ENCODE measurements at places on chromosomes 6 and 20.
A peak's percentile ranks its signal among the peaks of the same experiment; 100 is the strongest.

DNA sequence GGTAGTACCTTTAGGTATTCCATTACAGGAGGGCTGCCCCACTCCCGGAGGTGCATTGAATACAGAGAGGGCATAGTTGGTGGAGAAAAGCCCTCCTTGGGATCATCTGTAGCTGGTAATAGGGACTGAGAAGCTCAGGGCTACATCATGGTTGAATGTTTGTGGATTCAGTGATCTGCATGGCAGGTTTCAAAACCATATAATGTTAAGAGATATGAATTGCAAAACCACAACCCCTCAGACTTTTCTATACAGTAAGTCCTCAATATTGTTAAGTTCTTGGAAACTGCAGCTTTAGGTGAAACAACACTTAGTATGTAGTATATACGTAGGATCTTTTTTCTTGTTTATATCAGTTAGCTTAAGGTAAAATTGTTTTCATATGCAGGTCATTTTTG is 11.3 kb downstream of the TULP4 start:
- DNase-seq, result no peak

- DNase-seq, result no peak
Observed at GRCh38 chr6:106173124-106173879, 87.2 kb downstream of the PRDM1 start.

GRCh38 chr6:80325742-80326141 is 219.3 kb downstream of the BCKDHB start:
- no peak for DNase-seq

DNA sequence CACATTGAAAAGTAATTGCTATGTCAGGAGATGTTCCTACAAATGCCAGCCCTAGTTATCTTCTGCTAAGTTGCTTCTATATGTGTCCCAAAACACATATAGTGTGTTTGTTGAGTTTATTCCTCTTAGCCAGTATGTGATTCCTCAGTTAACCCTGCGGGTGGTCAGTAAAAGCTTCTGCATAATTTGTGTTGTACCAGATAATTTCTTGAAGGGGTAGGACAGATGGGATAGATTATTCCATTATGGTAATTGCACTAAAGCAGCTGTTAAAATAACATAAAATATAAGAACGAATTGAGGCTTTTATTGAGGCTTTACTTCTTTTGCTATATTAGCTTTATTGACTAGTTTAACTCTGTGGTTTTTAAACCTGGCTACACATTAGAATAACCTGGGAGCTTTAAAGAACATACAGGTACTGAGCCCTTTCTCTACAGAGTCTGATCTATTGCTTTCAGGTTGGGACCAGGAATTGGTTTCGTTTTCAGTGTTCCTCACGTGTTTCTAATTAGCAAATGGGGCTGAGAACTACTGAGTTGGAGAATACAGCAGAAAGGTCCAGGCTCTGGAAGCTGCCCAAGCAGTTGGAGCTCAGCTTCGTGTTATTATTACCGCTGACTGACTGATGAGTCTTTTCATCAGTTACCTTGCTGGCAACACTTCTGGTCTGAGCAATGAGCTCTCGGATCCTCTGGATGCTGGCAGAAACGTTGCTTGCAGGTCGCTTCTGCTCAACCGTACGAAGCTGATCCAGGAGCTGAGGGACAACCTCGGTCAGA is 56.9 kb downstream of the FAM229B start:
- no peak for DNase-seq

GRCh38 chr6:108102965-108103364 is 28.4 kb upstream of the OSTM1 start:
- no peak for DNase-seq

DNA sequence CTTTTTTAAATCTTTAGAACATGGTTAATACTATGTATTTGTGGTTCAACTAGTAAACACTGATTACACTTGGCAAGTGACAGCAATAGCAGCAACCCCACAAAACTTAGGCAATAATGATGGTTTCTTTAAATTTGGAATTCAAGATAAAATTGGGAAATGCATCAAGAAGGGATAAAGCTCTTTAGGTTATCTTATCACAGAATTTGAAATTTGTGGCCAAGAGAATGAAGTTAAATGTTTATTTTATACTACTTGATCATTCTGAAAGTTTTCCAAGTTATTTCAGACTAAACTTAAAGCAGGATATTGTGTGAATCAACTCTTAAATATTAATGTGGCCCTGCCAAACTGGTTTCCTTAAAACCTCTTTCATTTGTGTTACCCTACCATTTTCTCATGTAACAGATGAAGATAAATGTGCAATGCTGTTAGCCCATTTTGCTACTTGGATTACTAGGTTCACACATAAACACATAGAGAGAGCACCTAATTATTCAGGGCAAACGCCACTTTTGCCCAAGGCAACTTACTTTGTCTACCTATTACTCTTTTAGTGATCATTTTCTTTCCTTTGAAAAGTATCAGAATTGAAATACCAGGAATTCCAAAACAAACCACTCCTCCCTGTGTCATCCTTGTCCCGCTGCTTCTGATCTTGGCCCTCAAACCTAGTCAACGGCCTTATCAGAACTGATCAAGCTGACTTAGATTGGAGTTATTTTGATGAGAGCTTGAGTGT is 186.7 kb upstream of the TENT5A start:
- DNase-seq, result no peak

- DNase-seq, result no peak
Observed at GRCh38 chr6:145829950-145830349, 15.4 kb upstream of the FBXO30 start.

DNA sequence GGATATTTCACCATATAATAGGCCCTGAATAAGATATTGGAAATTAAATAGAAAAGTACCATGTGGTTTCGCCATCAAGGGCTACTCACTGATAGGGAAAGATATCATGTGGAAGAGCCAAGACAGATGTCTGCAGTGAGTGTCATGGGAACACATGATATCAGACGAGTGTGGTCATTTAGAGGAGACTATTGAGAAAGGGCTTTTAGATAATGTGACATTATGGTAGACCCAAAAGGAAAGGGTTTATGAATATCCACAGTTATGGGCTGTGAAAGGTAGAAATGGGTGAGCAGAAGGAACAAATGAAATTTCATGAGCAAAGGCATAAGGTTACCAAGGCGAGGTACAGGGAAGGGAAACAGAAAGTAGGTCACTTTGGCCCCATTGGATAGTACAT is 182.3 kb upstream of the PRSS16 start:
- DNase-seq, result no peak

DNA sequence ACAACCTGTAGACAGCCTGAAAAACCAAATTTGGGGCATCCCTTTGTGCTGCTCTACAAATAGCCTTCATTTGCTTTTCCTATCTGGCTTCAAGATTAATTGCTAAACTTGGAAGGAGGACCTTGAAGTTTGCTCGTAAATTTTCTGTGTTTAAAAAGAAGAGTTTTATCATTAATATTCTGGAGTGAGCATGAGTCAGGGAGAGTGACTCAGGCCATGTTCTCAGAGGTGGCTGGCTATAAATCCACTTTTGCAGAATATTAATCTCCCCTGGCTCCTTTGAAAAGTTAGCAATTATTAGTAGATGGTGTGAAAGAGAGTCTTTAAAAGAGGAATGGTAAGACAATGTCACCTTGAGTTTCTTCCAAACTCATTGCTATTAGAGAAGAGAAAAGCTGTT is 91.0 kb downstream of the ANKEF1 start:
- no peak for DNase-seq

DNA sequence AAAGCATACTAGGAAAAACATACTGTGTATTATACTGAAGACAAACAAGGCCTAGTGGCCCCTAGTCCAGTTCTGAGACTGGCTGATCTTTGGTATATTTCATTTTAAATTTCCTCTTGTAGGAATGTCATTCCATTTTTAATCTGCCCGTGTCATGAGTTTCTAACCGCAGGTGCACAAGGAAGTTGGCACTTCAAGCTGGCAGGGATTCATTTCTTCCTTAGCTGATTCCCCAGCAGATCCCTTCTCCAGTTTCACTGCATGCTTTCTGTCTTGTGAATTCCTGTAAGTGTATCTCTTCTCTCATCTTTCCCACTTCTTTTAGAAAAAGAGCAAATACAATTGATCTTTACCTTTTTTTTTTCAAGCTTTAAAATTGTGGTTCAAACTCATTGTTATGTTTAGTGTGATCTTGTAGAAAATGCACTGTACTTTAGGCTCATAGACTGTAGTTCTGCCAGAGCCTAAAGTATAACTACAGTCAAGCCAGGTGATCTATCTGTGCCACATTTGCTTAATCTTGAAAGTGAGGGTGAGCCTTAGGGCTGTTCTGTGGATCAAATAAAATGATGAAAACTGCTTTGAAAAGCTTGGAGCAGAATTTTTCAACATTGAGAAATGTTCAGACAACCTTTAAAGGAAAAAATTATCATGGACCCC is 37.0 kb downstream of the RNF217 start:
- DNase-seq, result no peak

- DNase-seq, result no peak
Observed at GRCh38 chr6:160667639-160668481, 3.8 kb upstream of the LPA start.

GRCh38 chr6:159852877-159853276 is 37.9 kb upstream of the MAS1 start:
- no peak for DNase-seq

- no peak for DNase-seq
Observed at GRCh38 chr20:37528446-37529213, 954 bp upstream of the BLCAP start.

DNA sequence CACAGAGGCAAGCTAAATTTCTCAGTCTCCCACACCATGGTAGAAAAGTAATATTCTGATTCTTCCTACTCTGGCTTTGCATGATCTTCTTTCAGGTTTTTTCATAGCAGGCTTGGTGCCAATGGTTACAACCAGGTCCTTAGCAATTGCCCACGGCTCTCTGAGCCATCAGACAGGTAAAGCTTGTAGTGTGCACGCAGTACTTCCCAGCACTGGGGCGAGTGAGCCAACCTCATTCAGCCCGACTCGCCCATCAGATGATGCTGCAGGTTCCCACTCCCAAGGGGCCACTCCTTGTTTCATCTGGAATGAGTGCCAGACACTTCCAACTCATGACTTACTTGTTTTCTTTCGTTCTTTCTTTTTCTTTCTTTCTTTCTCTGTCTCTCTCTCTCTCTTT is 78.3 kb downstream of the PERP start:
- no peak for DNase-seq

- DNase-seq, result no peak
Observed at GRCh38 chr6:2460216-2460745, 214.9 kb upstream of the GMDS start.

DNA sequence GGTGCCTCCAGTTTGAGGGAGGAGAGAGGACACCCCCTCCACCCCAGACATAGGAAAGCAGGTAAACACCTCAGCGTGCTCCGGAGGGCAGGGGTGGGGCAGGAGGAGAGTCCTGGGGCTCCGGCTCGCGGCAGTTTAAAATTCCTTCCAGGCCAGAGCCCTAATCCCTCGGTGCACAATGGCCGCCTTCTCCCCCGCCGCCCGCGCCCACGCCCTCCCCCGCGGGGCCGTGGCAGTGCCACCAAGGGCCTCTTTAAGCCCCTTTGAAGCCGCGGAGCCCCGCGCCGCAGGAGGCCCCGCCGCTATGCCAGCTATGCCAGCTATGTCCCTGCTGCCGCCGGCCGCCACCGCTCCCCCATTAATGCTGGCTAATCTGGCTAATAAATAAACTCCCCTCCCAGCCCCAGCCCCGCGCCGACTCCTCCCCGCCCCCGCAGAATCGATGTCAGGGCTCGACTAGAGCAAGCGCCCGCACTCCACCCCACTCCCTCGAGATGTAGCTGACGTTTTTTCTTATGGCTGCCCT is 125.1 kb downstream of the MRPL14 start:
- DNase-seq, result no peak

- no peak for DNase-seq
Observed at GRCh38 chr6:11168091-11168635, 56.6 kb upstream of the ERVFRD-1 start.

DNA sequence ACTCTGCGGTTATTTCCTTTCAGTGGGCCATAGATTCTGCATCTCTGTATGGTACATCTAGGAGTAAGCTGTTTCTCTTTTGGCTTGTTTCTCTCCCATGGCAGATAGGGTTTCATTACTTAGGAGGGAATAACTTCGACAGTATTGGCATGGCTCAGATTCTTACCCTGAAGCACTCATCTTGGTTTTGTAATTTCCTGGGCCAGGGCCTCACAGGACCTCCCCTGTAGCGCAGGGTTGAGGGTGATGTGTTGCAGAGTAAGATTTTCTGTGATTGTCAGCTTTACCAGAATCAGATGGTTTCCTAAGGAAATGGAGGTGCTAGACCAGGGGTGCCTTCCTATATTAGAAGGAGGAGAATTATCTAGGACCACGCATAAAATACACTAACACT is 78.3 kb downstream of the STXBP5 start:
- no peak for DNase-seq

- peak; percentile 12 for DNase-seq
Observed at GRCh38 chr20:4811661-4812181, 90.0 kb downstream of the PRND start.

DNA sequence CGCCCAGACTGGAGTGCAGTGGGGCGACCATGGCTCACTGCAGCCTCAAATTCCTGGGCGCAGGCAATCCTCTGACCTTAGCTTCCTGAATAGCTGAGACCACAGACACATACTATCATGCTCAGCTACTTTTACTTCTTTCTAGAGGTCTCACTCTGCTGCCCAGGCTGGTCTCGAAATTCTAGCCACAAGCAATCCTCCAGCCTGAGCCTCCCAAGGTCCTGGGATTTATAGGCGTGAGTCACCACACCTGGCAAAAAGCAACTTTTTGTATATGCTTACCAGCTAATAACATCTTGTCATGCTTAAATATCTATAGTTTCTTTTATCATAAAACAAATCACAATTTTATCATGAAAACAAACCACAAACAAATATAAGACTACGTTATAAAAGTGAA is 23.0 kb downstream of the RNASET2 start:
- no peak for DNase-seq

- DNase-seq, result no peak
Observed at GRCh38 chr20:6919792-6920468, 152.4 kb downstream of the BMP2 start.

- no peak for DNase-seq
Observed at GRCh38 chr6:147117580-147117979, 86.6 kb upstream of the STXBP5 start.

GRCh38 chr6:137829641-137830083 is 37.4 kb upstream of the TNFAIP3 start:
- DNase-seq, result no peak

GRCh38 chr6:98576791-98577190 is 257.6 kb upstream of the POU3F2 start:
- DNase-seq, result no peak
